ENCODE measurements at places on chromosomes 4 and X.

DNA sequence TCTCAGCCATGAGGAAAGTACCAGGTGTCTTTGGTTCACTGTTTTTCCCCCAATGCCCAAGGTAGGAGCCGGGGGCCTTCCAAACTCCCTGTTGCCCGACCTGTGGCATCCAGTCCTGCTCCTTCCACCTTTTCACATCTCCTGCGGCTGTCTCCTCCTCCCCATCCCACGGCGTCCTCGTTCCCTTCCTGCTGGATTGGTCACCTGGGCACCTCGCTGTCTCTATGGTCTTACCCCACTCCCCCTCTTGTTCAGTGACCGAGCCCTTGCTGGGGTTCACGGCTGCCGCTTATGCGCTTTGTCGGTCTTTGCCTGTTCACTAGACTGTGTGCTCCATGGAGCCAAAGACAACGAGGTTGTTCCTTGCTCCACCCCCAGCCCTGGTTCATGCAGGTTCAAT lies 188.7 kb upstream of the PSAPL1 start:
- DNase-seq = no peak

- no peak for DNase-seq
Measured at GRCh38 chrX:15737190-15737958, 696 bp upstream of the CA5B start.

GRCh38 chr4:13892739-13893105 lies 265.2 kb upstream of the BOD1L1 start:
- no peak for DNase-seq

GRCh38 chr4:169219440-169219839 lies 51.3 kb downstream of the SH3RF1 start:
- DNase-seq = no peak

DNA sequence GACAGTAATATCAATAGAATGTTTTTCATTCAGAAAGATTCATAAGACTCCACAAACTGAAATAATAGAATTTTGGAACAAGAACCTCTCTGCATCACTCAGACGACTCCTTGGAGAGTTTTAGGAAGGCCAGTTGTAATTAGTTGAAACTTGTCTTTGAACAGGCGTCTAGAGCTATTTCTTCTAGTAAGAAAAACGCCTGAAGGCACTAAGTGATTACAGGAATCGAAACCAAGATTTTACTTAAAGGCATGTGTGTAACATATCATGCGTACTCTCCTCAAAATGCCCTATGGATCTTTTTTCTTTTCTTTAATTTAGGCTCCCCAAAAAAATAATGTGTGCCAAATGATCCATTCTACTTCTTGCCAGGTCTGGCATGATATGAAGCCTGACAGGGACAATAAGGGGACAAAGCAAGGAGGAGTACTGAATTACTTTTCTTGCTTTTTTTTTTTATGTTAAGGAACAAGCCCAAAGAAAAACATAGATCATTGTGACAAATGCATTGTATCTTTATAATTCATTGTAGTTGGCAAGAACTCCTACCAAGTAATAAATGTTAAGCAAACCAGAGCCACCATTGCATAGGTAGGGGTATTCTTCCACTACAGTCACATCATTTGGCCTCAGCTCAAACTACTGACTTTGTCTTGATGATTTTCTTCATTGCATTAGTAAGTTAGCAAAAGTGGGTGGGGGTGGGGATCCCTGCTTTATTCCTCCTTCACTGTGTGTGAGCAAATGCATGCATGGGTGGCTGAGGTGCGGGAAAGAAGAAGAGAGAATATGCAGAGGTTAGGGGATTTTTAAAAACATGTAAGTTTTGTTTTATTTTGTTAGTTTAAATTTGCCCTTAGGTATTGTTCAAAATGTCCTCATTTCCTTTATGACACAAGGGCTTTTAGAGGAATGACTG lies 79.9 kb upstream of the ATOH1 start:
- DNase-seq = no peak

DNA sequence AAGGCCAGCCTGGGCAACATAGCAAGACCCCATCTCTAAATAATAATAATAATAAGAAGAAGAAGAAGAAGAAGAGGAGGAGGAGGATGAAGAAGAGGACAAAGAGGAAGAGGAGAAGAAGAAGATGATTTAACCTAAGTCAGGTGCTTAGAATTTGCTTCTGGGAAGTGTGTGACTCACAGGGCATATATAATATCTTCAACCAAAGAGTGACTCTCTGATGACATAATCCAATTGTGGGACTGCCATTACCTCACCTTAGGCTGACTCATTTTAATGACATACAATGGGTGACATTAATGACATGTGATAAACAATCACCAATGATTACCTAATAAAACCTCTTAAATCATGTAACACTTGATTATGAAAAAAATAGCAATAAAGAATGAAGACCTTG lies 32.7 kb upstream of the MBTPS2 start:
- DNase-seq = no peak
